ENCODE measurements at places on chromosomes 5 and 9.
A peak's percentile ranks its signal among the peaks of the same experiment; 100 is the strongest.

DNA sequence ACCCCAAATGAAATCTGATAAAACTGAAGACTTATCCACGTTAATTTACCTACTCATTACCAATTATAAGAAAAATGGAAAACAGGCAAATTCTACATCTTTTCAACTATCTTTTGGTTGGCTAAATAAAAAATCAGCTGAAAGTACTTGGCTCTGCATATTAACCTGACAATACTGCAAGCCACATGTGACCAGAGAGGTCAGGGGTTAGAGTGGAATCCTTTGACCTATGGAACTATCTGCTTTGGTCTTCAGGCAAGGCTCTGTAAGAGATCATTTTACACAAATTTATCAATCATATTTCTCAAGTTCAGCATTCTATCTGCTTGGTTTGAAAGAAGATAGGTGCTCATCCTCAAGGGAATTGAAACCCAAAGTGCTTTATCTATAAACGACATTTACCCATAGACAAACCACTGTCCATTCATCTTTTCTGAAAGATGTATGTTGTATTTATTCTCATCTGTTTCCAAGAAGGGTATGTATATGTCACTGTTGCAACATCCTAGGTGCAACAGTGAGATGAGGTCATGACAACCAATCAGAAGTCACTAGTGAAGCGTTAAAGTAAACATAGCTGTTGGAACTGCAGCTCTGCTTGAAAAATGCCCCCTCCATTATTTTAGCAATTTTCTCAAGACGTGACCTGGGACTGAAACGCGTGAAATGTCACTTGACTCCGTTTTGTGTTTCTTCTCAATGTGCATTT, 144.9 kb upstream of the POU5F2 start:
- no peak for DNase-seq

DNA sequence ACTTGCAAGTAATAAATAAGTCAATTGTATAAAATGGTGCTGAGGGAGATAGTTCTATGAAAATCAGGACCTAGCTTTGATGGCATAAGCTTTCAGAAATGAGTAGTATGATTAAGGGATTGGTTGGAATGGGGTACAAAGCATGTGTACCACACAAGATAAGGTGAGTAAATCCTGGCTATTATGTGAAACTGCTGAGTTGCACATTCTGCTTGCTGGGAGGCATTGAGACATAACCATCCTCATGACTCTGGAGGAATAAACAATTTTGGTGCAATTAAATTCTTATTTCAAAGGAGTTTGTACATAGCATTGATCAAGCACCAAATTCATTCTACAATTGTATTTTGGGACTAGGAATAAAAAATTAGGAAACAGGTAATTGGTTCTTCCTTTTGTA, 755.2 kb upstream of the ACO1 start:
- no peak for DNase-seq

- DNase-seq, result peak; percentile 36
These were observed 135.2 kb downstream of the COL23A1 start for GRCh38 chr5:178454821-178455479.

- DNase-seq, result no peak
These were observed 15.2 kb downstream of the NACC2 start for GRCh38 chr9:136079916-136080246.

- no peak for DNase-seq
These were observed 33.5 kb upstream of the SMU1 start for GRCh38 chr9:33109850-33110595.

DNA sequence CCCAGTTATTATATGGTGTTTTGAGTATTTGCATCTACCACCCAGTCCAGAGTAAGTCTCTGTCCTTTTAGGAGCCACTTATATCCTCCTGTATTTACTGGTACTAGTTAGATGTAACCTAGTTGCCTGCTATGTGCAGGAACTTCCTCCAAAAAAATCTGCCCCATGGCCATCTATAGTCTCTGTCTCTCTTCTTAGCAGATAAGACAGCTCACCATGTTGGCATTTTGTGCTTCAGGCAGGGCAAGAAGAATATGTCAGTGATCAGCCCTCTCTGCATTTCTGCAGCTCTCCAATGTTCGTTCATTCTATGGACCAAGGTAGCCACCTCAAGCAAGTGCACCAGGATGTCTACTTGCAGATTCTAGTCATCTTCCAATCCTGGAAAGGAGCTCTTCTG, 446.5 kb downstream of the TLE1 start:
- DNase-seq, result no peak

- DNase-seq, result no peak
These were observed 70.9 kb downstream of the SPRY4 start for GRCh38 chr5:142253938-142254337.

DNA sequence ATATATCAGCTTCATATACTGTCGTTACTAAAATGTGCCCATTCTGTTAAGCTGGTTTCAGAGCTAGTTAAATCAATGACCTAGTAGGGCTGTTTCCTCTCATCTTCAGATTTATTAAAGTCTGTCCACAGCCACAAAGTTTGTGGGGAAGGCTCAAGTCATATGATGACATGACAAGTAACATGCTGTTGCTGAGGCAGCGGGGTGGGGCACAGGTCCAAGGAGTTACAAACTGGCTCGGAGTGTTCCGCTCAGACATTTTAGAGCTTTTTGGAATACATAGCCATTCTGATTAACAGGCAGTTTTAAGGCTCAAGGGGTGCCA, 2.7 kb upstream of the ANP32B start:
- no peak for DNase-seq

- DNase-seq, result no peak
These were observed 232.9 kb upstream of the ELL2 start for GRCh38 chr5:96194593-96194992.

GRCh38 chr5:158987231-158987630, 112.5 kb downstream of the EBF1 start:
- no peak for DNase-seq

DNA sequence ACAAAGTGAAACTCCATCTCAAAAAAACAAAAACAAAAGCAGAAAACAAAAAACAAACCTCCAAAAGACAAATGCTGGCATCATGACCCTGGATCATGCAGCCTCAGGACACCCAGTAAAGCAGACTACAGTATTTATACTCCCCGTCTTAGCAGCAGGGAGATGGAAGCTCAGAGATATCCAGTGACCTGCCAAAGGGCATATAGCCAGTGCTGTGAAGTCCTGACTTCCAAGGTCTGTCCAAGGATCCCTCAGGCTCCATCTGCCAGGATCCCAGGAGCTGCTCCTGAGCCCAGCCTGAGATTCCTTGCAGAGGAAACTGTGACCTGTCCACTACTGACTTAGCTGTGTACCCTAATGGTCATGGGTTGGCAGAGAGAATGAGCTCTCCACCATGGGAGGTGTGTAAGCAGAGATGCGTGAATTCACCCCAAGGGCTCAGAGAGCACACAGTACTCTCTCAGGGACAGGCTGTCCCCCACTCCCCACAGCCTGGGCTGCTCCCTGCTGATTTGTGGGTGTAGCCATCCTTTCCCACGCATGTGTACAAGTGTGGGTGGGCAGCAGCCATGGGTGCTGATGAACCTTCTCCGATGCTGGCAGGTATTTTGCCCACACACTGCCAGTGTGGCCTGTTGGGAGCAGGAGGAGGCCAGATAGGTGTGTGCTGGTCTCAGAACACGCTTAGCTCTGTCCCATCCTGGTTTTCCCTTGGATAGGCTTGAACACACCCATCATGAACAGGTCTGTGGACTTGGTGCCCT, 2.1 kb upstream of the WNK2 start:
- DNase-seq, result no peak

DNA sequence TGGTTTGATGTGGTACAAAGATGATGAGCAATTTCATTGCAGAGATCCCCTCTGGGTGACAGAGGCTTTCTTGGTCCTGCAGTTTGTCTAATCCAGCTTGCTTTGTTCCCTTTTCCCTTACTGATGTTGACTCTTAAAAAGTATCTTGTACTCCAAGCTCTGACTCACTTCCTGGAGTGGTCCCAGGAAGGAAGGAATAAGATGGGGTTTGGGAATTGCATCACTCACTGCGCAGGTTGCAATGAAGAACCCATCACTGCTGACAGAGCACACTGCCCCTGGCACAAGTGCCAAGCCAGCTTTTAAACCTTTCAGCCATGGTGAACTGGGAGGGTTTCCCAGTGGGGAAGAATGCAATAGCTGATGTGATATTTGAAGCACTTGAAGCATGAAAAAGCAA, 662.2 kb upstream of the CTNND2 start:
- no peak for DNase-seq

DNA sequence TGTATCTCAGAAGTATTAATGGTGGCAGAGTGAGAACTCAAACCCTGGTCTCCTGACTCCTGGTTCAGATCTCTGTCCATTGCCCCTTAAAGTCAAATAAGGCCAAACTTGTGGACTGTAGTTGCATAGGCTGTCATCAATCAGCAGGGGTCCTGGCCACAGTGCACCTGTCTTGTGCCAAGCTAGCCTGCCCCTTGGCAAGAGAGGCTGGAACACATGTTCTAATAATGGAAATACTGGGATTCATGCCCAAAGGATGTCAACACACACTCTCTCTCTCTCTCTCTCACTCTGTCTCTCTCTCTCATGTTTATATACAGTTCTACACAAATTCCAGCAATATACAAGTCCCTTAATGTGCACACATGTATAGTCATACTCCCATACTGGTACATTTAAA, 44.3 kb downstream of the GLRA1 start:
- no peak for DNase-seq

DNA sequence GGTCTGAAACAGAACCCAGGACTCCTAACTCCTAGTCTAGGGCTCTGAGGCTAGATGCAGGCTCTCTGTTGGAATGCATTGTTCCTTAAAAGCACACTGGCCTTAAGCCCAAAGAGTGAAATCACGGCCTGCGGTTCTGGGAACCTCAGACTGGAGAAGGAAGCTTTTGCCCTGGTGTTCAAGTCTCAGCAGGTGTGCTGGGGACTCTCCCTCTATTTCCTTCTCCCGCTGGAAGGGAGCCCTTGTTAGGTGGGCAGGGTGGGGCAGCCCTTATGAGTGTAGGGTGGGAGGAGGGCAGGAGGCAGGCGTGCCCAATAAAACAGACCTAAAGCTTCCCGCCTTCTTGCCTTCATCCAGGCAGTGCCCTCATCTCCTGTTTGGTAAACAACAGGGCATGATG, 1.8 kb upstream of the PPARGC1B start:
- DNase-seq, result no peak

GRCh38 chr5:157918811-157919742, 60.1 kb upstream of the CLINT1 start:
- no peak for DNase-seq
